Fibroblast of the aortic adventitia (primary cell): ENCODE measurements at places on chromosomes 16 and 17.

DNA sequence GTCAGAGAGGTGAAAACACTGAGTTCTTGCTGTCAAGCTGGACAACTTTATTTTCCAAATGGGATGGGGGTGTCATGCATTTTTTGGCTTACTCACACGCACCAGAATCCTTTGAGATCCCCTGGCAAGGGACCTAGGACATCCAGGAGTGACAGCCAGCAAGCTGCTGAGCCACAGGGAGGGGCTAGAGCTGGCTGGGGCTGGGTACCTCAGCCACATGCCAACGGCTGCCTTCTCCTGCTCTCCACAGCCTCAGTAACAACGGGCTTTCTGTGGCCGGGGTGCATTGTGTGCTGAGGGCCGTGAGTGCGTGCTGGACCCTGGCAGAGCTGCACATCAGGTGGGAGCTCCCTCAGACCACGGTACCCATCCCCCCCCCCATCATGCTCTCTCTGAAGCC lies 47.6 kb downstream of the NLRC5 start:
- no peak for DNase-seq

DNA sequence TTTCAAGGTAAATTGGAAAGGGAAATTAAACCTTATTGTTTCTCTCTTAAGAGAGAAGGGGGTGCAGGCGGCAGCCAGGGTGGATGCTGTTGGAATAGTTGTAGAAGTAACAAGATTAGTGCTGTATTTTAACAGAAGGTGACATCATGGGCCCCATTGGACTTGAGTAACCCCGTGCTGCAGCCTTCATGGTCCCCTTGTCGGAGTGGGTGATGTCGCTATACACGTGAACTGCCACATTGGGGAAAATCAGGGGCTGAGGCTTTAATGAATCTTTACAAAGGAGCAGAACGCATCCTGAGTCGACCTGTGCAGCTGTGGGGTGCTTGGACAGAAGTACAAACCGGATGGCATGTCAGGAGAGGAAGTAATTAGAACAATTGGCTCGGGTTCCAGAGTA lies 3.2 kb downstream of the SNX11 start:
- DNase-seq = no peak

DNA sequence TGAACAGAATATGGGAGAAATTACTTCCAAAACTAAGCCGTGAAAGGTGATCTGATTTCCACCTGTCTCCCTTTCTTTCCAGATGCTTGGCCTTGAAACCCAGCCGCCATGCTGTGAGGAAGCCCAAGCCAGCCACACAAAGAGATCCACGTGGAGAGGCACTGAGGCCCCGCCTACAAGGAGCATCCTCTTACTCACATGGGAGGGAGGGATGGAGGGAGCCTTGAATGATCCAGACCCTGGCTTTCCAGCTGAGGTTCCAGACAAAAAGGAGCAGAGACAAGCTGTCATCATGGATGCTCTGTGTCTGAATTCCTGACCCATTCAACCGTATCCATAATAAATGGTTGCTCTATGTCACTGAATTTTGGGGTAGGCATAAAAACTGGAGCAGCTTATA lies 48.9 kb upstream of the HAPSTR1 start:
- no peak for DNase-seq

DNA sequence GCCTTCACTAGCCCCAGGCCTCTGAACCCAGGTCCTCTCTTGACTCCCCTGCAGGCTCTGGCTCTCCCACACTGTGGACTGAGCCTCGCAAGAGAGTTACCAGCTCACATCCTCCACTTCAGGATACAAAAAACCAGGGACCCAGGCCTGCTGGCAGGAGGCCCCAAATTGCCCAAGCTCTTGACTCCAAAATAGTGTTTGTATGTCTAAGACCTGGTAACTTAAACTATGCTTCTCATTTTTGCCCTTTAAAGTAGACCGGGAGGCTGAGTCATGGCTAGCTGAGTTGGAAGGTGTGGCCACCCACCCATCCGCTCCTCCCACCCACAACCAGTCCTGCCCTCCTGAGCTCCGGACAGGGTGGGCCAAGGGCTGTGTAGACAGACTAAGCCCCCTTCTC lies 250.0 kb downstream of the SOX9 start:
- DNase-seq = peak; percentile 74

DNA sequence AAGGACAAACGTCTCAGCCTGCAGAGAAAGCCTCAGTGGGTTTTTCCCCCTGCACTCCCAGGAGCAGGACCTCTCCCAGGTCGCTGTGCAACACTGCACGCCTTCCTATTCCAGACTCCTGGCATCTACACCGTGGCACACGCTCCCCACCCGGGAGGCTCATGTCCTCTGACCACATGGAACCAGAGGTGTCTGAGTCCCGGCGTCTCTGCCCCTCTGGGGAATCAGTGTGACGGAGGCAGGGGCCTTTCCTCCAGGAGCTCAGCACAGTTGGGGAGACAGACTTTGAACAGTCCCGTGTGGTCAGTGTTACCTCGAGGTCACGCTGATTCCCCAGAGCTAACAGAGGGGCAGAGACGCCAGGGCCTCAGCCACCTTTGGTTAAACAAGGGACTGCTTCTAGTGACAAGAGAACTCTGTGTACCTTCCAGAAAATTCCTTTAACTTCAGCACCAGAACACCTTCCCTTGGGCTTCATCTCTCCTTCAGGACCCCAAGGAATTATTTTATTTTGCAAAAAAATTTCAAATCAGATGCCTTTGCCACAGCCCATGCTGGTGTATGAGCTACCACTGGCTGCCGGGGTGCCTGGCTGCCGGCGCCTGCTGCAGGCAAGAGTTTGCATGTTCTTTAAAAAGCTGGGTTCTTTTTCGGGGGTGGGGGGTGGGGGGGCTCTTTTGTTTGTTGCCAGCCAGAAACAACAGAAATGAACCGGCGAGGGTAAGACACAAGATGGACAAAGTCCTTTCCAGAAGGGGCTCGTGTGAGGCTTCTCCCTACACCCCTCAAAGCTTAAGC lies 6.6 kb downstream of the CANT1 start:
- DNase-seq = no peak

GRCh38 chr17:55264278-55264644 lies 499 bp upstream of the HLF start:
- DNase-seq = no peak

DNA sequence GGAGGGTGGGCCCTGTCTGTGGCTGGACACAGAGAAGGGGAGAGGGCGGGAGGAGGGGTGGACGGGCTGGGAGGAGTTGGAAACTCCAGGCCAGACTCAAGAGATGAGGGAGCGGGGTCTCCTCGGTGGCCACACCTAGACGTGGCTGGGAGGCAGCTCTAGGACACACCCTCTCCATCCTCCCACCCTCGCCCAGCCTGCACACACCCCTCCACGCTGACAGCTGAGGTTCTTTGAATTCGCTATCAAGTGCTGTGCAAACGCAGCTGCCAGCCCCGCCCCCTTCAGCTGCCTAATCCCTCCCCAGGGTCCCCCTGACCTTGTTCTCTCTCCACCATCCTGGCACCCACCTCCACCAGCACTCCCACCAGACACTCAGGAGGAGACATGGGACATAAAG lies 48.7 kb downstream of the DNAH17 start:
- no peak for DNase-seq

DNA sequence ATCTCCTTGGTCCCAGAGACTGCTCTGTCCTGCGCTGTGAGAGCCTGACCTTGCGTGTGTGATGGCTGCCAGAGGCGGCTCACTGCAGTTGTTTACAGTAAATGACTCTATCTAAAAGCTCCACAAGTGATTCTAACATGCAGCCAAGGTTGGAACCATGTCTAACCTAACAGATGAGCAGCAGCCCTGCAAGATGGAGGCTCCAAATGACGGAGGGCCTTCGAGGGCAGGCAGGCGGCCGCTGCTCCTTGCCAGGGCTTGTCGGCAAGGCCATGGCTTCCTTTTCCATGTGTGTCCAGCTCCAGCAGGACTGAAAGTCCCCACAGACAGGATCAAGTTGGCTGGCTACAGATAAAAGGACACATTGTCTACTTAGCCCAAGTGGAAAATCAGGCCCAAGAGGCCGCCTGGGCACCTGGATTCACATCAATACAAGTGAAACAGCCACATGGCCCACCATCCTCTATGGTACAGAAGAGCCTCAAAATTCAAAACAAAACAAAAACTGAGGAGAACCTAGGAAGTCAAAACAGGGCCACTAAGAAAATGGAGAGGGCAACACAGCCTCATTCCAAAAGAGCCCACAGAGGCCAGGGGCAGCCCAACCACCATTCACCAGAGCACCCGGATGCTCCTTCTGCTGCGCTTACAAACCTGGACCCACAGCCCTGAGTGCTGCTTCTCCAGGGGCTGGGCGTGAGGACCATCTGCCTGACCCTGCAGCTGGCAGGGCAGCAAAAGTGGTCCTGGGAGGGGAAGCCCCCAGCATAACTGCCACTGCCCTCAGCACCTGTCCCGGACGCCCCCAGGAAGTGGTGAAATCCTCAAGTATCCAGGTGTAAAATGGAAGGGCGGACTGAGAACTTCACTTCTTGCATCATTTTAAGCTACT lies 65.0 kb downstream of the AMFR start:
- no peak for DNase-seq

- DNase-seq = no peak
These were observed 2.1 kb upstream of the RCVRN start for GRCh38 chr17:9907131-9907530.

GRCh38 chr16:89925596-89926079 lies 2.5 kb downstream of the TUBB3 start:
- no peak for DNase-seq

- no peak for DNase-seq
These were observed 85.4 kb downstream of the PPM1E start for GRCh38 chr17:58840820-58841612.

DNA sequence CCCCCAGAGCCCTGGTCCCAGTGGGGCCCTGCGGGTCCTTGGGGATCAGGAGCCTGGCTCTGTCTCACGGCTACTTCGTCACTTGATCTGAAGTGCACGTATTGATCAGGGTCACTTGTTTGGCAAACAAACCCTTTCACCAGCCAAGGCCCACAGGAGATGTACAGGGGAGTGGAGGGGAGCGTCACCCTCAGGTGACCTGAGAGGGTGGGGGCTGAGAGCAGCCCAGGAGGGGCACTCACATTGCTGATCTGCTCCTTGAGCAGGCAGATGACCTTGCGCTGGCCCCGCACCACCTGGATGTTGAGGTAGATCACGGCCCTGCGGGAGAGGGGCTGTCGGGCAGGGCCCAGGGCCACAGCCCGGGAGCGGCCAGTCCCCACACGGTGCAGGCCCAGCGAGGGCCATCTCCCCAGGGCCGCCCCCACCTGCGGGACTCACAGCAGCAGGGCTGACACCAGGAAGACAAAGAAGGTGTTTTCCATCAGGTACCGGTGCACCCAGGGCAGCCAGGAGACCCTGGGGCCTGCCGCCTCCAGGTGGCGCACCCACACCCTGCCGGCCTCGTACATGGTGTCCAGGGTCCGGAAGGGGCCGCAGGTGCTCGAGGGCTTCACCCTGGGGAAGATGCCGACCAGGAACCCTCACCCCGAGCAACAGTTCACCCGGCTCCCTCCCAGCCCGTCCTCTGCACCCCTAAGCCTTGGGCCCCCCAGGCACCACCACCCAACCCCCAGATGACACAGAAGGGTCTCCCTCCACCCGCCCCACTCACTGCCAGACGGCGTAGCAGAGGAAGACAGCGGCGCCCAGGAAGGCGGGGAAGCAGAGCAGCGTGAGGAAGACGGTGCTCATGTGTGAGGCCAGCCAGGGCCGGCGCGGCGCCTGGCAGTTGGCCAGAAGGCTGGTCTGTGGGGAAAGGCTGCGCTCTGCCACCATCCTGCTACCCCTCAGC lies 11.3 kb downstream of the TMC6 start:
- no peak for DNase-seq

DNA sequence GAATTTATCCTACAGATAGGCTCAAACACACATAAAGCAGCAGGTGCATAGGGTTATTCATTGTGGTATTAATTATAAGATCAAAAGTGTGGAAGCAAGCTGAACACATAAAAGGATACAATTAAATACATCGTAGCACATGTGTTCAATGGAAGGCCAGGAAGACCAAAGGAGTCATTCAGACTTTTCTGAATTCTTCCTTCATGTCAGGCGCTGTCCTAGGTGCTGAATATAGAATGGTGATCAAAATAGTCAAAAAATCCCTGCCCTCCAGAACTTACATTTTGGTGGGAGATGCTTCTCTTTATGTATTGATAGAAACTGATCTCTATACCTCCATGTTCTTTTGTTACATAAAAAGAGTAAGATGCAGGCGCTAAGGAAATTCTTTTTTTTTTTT lies 439.0 kb upstream of the ASIC2 start:
- no peak for DNase-seq

DNA sequence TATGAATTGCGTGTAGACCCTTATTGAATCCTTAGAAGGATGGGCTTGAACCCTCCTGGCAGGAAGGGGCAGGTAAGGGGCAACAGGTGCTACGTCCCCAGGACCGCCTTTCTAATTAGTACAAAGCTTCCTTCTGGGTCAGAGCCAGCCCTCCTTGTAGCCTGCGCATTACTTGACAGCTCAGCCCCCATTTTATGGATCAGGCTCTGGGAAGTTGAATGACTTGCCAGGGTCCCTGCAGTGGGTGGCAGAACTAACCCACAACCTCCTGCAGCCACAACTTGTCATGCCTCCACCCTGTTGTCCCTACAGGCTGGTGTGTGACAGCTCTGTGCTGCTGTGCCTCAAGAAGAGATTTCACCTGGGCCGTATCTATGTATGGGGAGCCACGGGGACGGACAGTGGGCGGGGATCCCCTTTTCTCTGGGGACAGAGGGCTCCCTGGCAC lies 2.7 kb downstream of the MYO15B start:
- no peak for DNase-seq

- no peak for DNase-seq
These were observed 11.7 kb upstream of the HEATR6 start for GRCh38 chr17:60090417-60090816.

GRCh38 chr16:50093607-50094539 lies 28.1 kb downstream of the HEATR3 start:
- no peak for DNase-seq

GRCh38 chr16:13307255-13307654 lies 405.9 kb downstream of the SHISA9 start:
- no peak for DNase-seq

GRCh38 chr16:27403601-27403992 lies 1.6 kb downstream of the IL21R start:
- no peak for DNase-seq

DNA sequence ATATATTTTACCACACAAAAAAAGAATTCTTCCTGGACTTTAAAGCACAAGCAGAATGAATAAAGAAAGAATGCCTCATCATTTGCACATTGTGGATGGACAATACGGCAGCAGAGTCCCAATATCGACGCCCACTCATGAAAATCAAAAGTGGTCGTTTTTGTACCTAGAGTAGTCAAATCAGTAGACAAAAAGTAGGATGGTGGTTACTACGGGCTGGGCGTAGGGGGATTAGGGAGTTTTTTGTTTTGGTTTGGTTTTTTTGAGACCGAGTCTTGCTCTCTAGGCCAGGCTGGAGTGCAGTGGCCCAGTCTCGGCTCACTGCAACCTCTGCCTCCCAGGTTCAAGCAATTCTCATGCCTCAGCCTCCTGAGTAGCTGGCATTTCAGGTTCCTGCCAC lies 8.6 kb upstream of the CENPV start:
- DNase-seq = no peak

- DNase-seq = peak; percentile 88
These were observed 15.7 kb upstream of the DHX8 start for GRCh38 chr17:43467981-43468581.

- no peak for DNase-seq
These were observed 3.6 kb downstream of the PRCD start for GRCh38 chr17:76543482-76543825.

GRCh38 chr16:3874794-3875692 lies 5.5 kb downstream of the CREBBP start:
- no peak for DNase-seq
